Stimulated activated CD8-positive, alpha-beta memory T cell treated with anti-CD3 and anti-CD28 coated beads, Interleukin-4, amount 100 ng/mL, for 4 hours (primary cell): ENCODE measurements at places on chromosomes 2 and 18.

DNA sequence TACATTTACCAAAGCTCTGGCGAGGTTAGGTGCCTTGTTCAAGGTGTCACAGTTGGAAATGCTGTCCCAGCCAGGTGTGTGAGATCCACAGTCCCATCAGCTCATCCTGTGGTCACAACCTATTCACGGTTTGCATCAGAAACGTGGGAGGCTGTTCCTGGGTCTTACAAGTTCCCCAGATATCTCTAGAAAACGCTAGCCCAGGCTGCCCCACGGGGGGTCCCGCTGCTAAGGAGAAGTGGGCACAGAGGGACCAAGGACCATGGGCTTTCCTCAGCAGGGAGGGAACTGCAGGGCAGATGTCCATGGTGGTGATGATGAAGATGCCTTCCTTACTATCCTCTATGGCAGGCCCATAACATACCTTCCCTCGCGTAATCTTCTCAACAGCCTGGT is 649 bp downstream of the FECH start:
- DNase-seq: no peak

- no peak for DNase-seq
Measured at GRCh38 chr2:150319085-150319484, 168.4 kb downstream of the RND3 start.

DNA sequence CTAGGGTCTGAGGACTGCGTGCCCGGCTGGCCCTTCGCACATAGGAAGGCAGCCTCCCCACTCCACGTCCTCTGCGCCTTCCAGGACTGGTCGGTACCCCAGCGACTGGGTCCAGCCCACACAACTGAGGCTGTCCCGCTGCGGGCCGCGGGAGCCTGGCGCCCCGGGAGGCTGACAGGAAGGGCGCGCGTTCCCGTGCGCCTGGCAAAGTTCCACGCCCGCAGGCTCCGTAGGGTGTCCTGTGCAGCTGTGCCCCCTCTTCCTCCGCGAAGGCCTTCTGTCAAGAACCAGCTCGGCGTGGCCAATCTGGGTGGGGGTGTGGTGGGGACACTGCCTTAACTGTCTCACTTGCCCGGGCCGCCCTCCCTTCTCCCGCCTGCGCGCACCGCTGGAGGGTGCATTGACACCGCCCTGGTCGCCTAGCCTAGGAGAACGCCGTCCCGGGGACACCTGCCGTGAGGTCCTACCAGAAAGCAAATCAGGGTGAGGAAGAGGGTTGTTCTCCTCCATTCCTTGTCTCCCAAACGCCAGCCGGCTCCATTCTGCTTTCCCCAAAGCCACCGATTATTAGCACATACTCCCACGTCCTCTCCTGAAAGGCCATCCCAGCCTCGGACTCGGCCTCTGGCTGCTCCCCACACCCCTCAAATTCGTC is 618 bp upstream of the LYPD1 start:
- DNase-seq: no peak

- no peak for DNase-seq
Measured at GRCh38 chr2:48449073-48449840, 80.7 kb upstream of the STON1 start.

DNA sequence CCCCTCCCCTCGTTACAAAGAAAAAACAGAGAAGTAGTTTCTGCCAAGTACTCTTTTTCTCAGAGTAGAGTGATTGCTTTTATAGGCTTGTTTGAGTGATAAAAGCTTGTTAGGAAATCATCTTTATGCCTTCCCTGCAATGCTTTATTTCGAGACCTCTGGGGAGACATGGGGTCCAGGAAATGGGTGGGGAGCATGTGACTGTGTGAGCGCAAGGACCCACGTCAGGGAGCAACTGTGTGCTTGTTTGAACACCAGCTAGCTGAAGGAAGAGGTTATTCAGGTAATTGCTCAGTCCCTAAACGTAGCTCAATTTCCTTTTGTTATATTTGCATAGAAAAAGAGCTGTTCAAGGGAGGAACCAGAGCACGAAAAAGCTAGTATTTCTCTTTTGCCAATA is 187.3 kb downstream of the FAM210A start:
- DNase-seq: no peak

GRCh38 chr2:173049831-173050230 is 25.8 kb upstream of the MAP3K20 start:
- DNase-seq: no peak

DNA sequence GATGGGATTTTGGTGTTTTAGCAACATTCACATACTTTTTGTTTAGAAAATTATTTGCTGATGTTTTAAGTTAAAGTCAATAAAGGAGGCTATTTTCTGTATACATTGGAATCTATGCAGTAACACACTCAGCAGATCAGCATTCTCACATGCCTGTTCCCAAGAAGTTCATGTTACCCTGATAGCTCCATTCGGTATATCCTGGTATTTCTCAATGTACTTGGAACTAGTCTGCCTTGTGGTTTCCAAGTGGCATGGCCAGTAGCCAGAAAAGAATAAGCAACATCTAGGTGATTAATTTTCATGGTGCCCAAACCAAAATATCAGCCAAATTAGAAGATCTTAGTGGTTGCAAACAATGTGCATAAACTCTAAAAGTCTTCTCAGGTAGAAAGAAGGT is 5.2 kb upstream of the NCAPH start:
- no peak for DNase-seq

DNA sequence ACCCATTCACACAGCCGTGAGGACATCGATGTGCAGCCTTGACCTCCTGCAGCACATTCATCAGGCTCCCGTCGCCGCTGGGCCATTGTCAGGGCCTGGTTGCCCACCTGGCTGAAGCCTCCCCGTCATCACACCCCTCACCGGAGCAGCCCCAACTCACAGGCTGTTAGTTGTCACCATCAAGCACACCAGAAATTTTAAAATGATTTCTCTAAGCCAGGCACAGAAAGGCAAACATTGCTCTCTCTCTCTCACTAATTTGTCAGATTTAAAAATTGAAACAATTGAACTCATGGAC is 167.1 kb downstream of the RTP5 start:
- DNase-seq: no peak

DNA sequence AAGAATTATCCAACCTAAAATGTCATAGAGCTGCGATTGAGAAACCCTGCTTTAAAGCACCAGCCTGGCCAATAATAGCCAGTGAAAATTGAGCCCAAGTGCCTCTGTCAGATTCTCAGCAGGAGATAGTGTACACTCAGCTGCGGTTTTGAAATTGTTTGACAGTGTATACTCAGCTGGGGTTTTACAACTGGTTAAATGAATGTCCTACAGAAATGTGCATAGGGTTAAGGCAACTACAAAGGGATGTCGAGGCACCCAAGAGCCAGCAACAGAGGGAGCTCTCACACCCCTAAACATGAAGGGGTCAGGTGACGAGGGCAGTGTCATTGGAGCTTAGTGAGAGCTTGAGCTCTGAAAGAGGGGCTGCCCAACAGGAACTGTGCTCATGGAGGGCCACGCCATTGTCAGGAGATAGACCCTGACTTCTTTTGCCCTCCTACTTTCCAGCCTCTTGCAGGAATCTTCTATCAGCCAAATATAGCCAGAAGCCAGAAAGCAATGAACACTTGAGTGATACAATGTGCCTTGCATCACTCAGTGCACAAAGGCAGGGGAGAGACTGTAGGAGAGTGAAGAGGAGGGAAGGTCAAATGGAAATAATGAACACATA is 15.1 kb downstream of the ACTG2 start:
- DNase-seq: no peak

DNA sequence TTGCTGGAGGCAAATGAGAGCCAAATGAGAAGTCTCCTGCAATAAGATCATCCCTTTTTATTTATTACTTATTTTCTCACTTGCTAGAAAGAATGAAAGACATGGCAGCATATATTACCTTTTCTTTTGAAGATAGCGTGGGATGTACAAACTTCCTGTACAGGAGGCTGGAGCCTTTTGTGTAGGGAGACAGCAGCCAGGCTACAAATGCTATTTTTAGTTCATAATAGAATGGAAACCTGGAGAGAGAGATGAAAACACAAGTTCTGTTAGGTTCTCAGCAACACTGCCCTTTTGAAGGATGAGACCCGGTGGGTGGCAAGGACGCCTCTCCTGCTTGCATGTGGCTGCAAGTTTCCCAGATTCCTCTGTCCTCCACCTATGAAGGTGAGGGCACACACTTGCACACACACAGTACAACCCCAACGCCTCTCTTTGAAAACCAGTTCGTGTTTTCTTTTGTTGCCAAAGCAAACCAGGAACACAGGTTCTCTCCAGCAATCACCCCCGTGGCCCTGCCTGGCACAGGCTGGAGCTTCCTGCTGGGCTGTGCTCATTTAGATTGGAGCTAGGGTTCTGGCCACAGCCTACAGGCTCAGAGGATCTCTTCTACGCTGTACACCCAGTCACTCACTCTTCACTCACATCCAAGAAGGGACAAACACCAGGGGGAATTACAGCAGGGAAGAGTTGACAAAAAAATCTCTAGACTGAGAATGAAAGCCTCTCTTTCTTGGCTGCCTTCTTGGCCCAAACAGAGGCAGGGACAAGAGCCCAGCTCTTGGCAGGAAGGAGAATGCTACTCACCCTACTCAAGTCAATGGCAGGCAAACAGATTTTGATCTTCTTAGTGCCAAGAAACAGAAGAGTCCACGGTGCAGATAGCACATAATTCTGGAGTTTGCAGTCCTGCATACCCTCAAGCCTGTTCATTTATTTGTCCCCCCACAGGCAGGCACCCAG is 55.6 kb downstream of the MRPL35 start:
- no peak for DNase-seq

DNA sequence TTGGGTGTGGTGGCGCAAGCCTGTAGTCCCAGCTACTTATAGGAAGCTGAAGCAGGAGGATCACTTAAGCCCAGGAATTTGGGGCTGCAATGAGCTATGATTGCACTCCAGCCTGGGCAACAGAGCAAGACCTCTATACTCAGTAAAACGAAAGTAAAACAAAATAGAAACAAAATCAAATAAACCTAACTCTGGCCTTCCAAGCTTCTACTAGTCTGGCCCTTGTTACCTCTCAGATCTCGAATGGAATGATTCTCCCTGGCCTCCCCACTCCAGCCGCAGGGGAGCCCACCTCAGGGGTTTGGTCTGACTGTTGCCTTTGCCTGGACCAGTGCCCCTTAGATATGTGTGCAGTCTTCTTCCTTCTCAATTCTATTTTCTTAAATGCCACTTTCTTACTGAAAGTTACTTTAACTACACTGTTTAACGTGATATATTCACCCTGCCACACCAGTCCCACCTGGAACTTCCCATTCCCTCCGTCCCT is 160.0 kb upstream of the GCFC2 start:
- DNase-seq: no peak

DNA sequence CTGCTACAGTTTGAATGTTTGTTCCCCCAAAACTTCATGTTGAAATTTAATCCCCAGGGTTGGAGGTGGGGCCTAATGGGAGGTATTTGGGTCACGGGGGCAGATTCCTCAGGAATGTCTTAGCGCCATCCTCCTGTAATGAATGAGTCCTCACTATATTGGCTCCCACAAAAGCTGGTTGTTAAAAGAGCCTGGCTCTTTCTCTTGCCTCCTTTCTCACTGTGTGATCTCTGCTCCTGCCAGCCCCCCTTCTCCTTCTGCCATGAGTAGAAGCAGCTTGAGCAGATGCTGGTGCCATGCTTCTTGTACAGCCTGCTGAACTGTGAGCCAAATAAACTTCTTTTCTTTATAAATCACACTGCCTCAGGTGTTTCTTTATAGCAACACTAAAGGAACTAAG is 721.0 kb upstream of the PKDCC start:
- no peak for DNase-seq
